ENCODE measurements at places on chromosomes 16 and 17.

DNA sequence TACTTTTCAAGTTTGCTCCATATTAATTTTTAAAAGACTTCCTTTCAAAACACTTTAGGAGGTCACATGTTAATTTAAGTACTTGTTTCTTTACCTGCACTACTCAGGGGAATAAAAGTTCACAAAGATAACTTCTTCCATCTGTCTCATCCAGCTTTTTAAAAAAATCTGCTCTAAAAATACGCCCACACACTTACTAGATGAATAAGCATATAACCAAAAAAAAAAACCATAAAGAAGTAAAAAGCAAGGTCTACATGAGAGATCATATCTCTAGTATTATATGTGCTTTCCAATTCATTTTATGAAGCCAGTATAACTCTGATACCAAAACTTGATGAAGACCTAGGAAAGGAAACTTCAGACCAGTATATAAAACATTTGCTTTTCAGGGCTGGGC, 17.2 kb downstream of the SKAP1 start:
- no peak for DNase-seq

DNA sequence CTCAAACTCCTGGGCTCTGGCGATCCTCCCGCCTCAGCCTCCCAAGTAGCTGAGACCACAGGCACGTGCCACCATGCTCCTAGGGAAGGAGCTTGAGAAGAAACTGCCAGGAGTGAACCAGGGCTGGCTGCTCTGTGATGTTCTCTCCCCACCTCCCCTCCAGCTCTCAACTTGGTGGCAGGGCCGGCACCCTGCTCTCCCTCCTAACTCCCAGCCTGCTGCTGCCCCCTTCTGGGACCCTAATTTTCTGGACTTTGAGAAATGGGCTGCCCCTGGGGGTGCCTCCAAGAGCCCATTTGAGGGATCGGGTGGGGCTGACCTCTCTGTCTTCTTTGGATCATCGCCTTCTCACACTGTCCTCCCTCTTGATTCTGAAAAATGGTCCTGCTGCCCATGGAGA, 14.9 kb upstream of the STAT3 start:
- no peak for DNase-seq

- DNase-seq, result no peak
Measured at GRCh38 chr17:4582101-4582501, 2.2 kb upstream of the SMTNL2 start.

GRCh38 chr17:62628831-62629555, 1.5 kb downstream of the MRC2 start:
- peak; percentile 73 for DNase-seq

- no peak for DNase-seq
Measured at GRCh38 chr17:32747856-32748255, 129.1 kb downstream of the MYO1D start.

DNA sequence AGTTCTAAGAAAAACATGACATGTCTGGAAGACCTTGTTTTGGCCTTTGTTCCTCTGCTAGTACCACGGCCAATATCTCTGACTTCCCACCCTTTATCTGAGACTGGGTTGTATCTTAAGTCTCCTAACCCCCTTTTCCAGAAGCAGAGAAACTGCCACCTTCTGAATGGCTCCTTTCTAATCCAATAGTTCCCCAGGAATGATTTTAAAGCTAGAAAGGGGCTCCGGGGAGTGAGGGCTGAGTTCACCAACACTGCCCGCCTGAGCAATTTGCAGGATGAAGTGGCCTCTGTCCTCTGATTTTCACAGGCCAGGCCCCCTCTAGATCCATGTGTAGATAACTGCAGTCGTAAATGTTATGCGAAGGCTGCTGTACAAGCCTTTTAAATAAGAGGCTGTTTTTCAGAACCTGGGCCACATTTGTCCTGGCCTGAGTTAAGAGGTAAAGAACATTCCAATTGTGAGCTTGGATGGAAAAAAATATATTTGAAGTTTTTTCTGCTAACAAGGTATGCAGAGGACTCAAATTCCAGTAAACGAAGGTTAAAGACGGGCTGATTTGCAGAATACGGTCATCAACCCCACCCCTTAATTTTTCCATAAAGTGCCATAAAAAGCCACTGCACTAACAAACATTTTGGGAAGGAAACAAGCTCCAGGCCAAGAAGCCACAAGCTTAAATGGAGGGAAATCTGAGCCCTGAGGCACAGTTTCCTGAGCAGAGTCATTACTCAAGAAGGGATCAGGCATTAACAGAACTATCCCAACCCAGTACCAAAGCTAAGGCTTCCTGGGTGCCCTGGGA, 117.0 kb upstream of the MAF start:
- peak; percentile 55 for DNase-seq

- DNase-seq, result peak; percentile 64
Measured at GRCh38 chr17:57924677-57925076, 30.5 kb downstream of the CUEDC1 start.

GRCh38 chr17:76154936-76155845, 14.1 kb upstream of the FOXJ1 start:
- no peak for DNase-seq

- no peak for DNase-seq
Measured at GRCh38 chr17:81027591-81028505, 7.1 kb upstream of the BAIAP2 start.

DNA sequence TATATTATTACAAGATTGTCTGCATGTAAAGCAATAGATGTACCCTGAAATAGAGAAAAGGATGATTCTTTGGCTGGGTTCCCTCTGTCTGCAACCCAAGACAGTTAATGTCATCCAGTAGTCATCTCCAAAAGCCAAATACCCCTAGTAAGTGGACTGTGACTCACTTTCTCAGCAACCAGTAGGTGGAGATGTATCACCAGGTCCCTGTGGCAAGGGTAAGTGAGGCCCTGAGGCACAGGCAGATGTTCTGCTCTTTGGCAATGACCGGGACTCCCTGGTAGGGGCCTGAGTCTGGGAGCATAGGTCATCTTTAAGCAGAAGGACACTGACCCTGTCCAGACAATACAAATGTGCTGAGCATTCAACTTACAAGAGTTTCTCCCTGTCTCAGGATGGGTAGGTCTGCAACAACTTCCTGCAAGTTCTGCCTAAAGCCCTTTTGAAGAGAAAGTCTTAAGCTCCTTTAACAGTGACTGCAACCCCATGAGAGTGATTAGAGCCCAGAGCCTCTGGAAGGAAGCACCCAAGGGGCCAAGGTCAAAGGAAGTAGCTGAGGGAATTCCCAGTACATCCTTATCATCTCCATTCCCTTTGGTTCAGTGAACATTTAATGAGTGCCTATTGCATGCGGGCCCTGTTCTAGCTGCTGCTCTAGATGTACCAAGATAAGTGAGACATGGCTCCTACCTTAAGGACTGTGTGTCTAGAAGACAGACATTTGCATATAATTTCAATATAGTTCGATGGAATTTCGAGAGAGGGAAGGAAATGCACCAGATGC, 31.9 kb downstream of the PMP22 start:
- DNase-seq, result no peak

GRCh38 chr16:87543436-87544191, 50.8 kb upstream of the ZCCHC14 start:
- DNase-seq, result no peak
